ENCODE measurements at places on chromosomes 5 and 9.
A peak's percentile ranks its signal among the peaks of the same experiment; 100 is the strongest.

- DNase-seq, result no peak
Observed at GRCh38 chr5:53950621-53951020, 359.8 kb downstream of the ARL15 start.

- DNase-seq, result no peak
Observed at GRCh38 chr5:149071756-149072155, 8.9 kb upstream of the SH3TC2 start.

DNA sequence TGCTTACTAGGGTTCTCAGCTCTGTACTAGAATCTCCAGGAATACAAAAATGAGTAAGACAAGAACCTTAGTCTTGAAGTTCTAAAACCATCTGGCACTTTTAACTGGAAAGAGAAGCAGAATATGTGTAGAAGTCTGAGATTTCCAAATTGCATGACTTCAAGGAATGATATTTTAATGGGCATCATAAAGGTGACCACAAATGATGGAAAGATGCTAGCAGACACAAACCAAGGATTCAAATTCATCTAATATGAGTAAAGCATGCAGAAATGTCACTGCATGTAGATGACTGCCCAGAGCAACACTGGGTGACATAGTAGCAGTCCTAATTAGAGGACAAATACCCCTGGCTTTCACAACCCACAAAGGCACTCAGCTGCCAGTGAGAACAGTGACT, 117.2 kb downstream of the RPS23 start:
- no peak for DNase-seq

GRCh38 chr9:19119246-19119645, 8.0 kb downstream of the PLIN2 start:
- no peak for DNase-seq

GRCh38 chr5:42404366-42404765, 18.9 kb upstream of the GHR start:
- DNase-seq, result no peak

- DNase-seq, result no peak
Observed at GRCh38 chr9:91273853-91274552, 87.7 kb downstream of the AUH start.

GRCh38 chr5:54257366-54258118, 52.8 kb downstream of the ARL15 start:
- DNase-seq, result no peak

- no peak for DNase-seq
Observed at GRCh38 chr9:115132648-115133047, 14.7 kb upstream of the TNC start.

DNA sequence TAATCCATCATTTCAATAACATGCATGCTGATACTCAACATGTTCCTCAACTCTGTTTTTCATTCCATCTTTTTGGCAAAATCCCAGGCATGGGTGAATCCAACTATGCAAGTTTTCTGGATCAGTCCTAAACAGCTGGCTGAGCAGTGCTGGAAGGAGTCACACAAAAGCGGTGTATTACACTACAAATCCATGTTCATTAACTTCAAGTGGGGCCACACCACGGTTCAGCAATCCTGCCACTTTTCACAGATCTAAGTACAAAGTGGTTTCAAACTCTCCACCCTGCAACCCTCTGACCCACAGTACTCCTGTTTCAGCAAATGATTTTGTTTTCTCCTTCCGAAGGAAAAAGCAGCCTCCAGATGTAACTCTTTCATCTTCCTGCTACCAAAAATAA, 222.5 kb downstream of the EPB41L4A start:
- DNase-seq, result no peak

GRCh38 chr9:132637351-132637750, 32.4 kb downstream of the DDX31 start:
- peak; percentile 60 for DNase-seq

- no peak for DNase-seq
Observed at GRCh38 chr9:106621313-106622163, 241.4 kb upstream of the ZNF462 start.

DNA sequence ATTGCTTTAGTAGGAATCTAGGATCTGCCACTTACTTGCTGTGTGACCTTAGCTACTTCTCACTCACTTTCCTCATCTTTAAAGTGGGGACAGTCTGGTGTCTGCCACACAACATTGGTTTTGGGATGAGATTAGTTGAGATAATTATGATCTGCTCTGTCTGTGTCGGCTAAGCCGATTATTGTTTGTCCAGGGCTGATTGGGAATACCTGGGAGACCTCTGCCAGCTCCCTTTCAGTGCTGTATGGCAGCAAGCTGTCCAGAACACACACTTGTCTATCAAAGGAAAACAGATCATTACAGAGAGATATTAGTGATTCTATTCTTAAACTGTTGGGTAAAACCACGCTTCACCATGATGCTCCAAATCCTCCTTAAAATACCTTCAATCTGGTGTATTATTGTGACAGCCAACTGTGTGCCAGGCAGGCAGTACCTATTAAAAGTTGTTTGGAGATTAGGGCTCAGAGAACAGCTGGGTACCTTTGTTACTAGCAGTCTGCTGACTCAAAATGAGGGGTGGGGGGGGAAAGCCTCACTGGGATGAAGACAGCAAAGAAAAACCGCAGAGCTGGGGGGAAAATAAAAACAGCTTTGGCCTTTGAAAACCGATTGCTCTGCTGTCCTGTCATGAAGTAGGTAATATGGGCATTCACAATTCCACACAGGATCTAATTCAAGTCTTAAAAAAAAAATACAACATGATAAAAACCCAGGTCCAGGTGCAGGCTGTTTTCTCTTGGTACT, 458.4 kb upstream of the C9orf72 start:
- no peak for DNase-seq

- DNase-seq, result no peak
Observed at GRCh38 chr5:52837068-52837467, 49.4 kb downstream of the ITGA1 start.

GRCh38 chr5:58450018-58450417, 9.9 kb downstream of the PLK2 start:
- DNase-seq, result no peak

- DNase-seq, result no peak
Observed at GRCh38 chr9:4662989-4663792, 1.1 kb downstream of the PLPP6 start.

DNA sequence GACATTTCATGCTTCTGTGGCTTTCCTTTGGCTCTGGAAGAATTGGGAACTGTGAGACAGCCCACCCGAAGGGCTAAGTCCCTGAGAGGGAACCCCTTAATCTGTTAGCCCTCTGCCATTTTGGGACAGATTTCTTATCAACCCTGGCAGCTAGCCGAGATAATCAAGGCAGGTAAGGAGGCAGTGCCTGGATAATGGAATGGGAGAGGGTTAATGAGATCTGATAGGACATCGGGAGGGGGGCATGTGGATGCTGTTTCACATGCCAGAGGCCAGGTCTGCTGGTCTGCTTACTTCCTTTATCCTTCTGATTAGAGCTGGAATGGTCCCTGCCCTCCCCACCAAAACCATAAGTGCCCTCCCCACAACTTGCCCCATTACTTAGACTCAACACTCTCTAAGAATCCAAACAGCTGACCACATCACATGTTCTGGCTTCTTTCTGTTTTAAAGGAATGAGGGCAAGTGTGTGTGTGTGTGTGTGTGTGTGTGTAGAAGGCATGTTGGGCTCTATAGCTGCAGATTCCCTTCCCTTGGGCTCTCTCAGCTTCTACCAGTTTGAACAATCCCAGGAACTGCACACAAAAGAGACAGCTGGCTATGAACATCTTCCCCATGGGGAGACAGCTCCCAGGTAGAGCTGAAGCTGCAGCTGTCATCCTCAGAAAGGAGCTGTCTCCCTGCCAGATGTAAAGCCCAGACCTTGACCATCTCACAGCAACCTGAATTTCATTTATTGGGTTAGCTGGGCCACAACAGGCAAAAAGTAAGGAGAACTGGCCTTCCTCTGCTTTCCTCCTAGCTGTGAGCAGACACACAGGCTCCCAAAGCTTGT, 221.3 kb downstream of the PIK3R1 start:
- DNase-seq, result no peak

All from mucosa of descending colon (tissue), 3 donors.